ENCODE measurements at places on chromosomes 2 and 18.

DNA sequence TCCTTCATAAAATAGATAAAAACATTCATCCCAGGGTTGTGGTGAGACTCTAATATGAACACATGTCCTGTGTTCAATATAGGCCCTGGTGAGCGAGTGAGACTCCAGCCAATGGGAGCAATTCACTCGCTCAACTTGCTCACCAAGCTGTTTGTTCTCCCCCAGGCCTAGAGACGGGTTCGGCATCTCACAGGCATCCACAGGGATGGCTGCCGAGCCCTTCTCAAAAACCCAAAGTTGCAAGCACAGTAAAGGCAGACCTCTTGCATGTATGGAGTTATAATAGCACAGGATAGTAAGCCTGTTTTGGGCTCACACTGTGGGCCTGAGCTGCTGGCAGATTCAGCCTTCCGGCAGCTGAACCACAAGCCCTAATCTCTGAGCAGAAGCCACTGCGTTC lies 15.7 kb downstream of the PARD6G start:
- DNase-seq = no peak

GRCh38 chr2:64727013-64727767 lies 73.5 kb upstream of the SERTAD2 start:
- no peak for DNase-seq

DNA sequence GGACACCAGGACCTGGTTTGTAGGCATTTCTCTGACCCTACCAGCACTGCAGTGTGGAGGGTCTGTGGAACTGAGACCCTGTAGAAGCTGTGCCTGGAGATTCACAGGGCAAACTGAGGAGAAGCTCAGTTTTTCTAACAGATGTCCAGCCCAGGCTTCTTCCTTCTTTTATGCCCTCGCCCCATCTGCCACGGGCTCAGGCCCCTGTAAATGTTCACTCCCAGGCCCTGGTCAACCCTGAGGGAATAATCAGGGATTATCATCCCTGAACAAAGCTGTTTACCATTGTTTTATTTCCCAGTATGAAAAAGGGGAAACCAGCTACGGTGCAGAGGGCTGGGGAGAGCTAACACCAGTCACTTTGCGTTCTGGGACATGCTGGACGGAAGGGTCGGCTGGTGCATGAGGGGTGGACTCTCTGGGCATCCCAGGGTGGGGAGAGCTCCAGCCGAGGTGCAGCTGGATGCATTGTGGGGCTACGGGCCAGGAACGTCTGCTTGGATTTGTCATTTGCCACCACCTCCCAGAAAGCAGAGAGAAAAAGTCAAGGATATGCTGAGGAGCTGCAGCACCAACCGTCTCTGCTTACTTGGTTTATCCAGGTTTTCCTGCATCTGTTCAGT lies 183.8 kb downstream of the TFCP2L1 start:
- DNase-seq = no peak

GRCh38 chr2:136653861-136654260 lies 111.5 kb upstream of the THSD7B start:
- no peak for DNase-seq

GRCh38 chr2:191351298-191351697 lies 106.1 kb downstream of the MYO1B start:
- no peak for DNase-seq

- no peak for DNase-seq
Observed at GRCh38 chr2:11377928-11378545, 33.6 kb upstream of the ROCK2 start.

DNA sequence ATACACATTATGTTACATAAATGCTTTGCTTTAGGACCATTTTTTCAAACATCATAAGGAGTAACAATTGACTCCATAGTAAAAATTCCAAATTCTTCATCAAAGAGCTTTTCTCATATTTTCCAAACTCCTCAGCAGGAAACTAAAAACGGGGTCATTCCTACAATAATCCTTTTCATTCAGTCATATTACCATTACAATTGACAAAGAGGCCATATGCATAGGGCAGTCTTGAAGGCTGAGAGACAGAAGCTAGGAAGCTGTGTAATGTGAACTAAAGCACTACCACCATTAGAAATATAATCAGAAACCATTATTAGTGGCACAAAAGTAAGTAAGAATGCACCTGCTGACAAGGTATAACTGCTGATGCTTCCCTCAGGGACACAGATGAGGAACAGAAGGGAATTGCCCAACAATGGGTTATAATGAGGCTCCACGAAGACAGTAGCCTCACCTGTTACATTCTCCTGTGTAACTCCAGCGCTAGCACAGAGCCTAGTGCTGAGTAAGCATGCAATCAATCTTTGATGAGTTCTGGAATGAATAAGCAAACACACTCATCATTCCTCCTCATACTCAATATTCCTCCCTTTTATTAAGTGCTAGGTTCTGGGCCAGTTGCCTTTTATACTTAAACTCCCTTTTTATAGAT lies 942.3 kb downstream of the CPS1 start:
- no peak for DNase-seq

DNA sequence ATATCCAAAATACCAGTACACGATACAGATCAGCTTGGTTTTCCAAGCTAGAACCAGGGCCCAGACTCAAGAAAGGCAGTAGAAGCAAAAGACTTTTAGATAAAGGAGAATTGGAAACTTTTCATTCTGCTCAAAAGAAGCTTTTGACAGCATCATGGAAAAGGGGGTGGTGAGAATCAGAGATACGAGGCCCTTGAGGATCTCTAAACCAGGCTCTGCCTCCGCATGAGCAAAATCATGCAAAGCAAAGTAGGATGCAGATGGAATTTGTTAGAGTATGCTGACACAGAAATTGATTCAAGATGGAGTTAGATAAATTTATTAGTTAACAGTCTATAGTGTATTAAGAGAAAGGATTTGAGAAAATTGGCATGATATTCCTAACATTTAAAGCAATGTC lies 39.8 kb downstream of the FAM98A start:
- no peak for DNase-seq

DNA sequence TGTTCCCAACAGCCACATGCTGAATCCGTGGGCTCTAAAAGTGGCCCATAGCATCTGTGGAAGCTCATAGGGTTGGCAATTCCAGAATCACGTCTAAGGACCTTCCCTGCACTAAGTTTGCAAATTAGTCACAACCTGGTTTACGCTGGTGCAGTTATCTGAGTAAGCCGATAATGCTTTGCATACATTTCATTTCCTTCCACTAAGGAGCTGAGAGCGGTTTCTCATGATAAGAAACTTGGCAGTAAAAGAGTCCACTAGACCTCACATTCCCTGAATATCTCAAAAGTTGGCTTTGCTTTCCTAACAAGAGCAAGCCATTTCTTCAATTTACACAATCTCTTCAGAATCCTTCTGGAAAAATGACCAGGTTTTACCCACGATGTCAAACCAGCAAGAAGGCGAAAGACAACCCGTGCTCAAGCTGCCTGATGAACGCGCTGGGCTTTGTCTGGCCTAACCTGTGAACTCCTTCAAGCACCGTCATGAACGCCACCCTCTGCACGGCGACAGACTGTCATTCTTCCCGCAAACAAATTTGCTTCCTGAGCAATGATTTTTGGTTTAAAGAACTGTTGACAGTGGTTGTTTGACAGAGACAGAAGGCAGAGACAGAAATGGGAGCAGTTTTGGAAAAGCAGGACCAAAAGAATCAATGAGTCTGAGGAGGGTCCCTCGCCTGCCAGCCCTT lies 73.0 kb upstream of the COPS8 start:
- DNase-seq = no peak
